ENCODE measurements at places on chromosomes 16 and 17. TPM values are rescaled to one million over a fixed set of nuclear protein-coding genes. Genes with fewer than 3 reads are reported as not detected.

GRCh38 chr17:29885031-29885640, 44.9 kb downstream of the SSH2 start:
- no peak overlapping the region for H3K4me3 ChIP-seq
- DNase-seq = no peak
- peaks cover 15% of the 10 kb centered on the region for H3K4me1 ChIP-seq
- H3K27me3 ChIP-seq = no peaks in the 10 kb centered on the region

DNA sequence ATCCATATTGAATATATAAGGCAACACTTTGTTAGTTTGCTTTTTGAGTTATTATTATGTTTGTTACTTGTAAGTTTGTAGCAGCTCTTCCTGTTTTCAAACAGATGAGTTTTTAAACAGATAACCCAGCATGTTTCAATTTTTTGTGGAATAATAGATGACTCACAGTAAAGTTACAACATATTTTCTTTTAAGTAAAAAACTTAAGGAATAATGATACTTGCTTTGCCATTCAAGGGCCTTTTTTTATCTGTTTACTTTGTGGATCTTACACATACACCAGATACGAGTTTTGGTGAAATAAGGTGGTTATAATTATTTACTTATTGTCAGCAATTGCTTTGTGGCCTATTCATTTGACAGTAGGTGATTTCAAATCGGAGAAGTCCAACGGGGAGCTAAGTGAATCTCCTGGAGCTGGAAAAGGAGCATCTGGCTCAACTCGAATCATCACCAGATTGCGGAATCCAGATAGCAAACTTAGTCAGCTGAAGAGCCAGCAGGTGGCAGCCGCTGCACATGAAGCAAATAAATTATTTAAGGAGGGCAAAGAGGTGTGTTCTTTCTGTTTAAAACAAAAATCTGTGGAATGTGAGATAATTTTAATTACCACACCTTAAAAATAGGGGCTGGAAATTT, 66.3 kb downstream of the BPTF start:
- no peak overlapping the region for H3K4me3 ChIP-seq
- H3K36me3 ChIP-seq = peaks cover 39% of the 10 kb centered on the region
- no peak for DNase-seq
- H3K27ac ChIP-seq = no peak overlapping the region
- no peaks in the 10 kb centered on the region for H3K27me3 ChIP-seq
- H3K4me1 ChIP-seq = peaks cover 2% of the 10 kb centered on the region

NT5M gene
- 8.4 TPM for total RNA-seq

MIEN1 gene
- total RNA-seq = 45.1 TPM

TBC1D26 gene
- not detected for total RNA-seq

SSTR5 gene
- total RNA-seq = not detected

BAHCC1 gene
- 0.15 TPM for total RNA-seq

MXRA7 gene
- total RNA-seq = 8.5 TPM

- no peak overlapping the region for H3K4me3 ChIP-seq
- H3K27me3 ChIP-seq = no peaks in the 10 kb centered on the region
- H3K27ac ChIP-seq = no peak overlapping the region
- DNase-seq = no peak
- peaks cover 38% of the 10 kb centered on the region for H3K36me3 ChIP-seq
Measured at GRCh38 chr17:42198897-42199296, 4.6 kb upstream of the GHDC start.

DNA sequence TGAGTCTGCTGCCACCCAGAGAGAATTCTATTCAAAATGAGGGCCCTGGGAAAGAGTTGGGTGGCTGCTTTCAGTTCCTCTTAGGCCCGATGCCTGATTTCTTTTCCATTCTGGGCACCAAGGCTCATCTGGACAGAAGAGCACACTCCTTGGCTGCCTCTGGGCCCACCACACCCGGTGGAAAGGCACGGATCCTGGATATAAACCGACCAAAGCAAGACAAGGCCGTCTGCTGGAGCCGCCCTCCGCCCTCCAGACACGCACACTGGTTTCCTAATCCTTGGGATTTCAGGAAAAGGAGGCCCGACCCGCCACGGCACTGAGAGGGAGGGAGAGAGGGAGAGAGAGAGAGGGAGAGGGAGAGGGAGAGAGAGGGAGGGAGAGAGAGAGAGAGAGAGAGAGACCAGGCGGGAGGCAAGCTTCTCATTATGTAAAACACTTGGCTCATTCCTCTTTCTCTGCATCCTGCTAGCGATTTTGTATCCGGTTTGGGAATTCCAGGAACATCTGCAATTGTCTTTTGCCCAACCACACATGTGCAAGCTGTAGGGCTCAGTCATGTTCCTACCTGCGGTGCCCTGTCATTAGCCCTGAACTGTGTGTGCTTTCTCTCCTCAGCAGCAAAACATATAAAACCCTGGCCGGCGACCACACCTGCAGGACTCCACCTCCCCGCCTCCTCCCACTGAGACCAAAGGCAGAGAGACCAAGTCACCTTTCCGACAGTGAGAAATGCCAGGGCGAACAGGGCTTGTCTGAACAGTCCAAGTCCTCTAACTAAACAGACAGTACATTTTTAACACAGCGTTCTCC, 347.2 kb downstream of the SOX9 start:
- no peak overlapping the region for H3K27ac ChIP-seq
- H3K27me3 ChIP-seq = no peaks in the 10 kb centered on the region
- H3K4me3 ChIP-seq = no peak overlapping the region
- no peaks in the 10 kb centered on the region for H3K4me1 ChIP-seq
- H3K36me3 ChIP-seq = no peaks in the 10 kb centered on the region
